K562 (cell line): ENCODE measurements at places on chromosomes 3 and 15.
A peak's percentile ranks its signal among the peaks of the same experiment; 100 is the strongest.

DNA sequence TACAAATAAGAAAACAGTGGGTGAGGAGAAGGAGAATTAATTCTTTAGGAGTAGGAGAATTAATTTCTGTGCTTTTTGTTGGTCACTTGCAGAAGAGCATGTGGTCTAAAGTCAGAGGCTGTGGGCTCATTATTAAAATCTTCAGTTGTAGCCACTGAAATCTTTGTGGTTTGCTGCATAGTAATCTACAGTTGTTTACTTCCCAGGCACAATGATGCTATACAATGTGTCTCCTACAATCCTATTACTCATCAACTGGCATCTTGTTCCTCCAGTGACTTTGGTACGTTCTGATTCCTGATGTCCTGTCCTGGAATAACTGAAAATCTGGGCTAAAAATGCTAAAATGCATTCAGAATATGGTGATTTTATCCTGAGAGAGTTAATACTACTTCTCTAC is 21.0 kb downstream of the IFT122 start:
- H3K27ac ChIP-seq, result peak overlapping the region; percentile 99
- H3K4me3 ChIP-seq, result no peak overlapping the region
- H3K27me3 ChIP-seq, result no peaks in the 10 kb centered on the region

DNA sequence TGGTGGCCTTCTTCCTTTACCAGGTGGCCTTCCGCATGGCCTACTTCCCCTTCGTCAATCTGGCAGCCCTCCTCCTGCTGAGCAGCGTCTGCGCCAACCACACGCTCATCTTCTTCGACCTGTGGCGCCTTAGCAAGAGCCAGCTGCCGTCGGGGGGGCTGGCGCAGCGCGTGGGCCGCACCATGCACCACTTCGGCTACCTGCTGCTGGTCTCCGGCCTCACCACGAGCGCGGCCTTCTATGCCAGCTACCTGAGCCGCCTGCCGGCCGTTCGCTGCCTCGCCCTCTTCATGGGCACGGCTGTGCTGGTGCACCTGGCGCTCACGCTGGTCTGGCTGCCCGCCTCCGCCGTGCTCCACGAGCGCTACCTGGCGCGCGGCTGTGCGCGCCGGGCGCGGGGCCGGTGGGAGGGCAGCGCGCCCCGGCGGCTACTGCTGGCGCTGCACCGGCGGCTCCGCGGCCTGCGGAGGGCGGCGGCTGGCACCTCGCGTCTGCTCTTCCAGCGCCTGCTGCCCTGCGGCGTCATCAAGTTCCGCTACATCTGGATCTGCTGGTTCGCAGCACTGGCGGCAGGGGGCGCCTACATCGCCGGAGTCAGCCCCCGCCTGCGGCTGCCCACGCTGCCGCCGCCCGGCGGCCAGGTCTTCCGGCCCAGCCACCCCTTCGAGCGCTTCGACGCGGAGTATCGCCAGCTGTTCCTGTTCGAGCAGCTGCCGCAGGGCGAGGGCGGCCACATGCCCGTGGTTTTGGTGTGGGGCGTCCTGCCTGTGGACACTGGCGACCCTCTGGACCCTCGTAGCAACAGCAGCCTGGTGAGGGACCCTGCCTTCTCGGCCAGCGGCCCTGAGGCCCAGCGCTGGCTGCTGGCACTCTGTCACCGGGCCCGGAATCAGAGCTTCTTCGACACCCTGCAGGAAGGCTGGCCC is 9.9 kb downstream of the DISP2 start:
- peaks cover 9% of the 10 kb centered on the region for H3K4me1 ChIP-seq
- H3K27ac ChIP-seq, result no peak overlapping the region
- no peaks in the 10 kb centered on the region for H3K36me3 ChIP-seq
- no peaks in the 10 kb centered on the region; the same call in 2 of the 3 replicates for H3K27me3 ChIP-seq
- peak; percentile 93 for DNase-seq

DNA sequence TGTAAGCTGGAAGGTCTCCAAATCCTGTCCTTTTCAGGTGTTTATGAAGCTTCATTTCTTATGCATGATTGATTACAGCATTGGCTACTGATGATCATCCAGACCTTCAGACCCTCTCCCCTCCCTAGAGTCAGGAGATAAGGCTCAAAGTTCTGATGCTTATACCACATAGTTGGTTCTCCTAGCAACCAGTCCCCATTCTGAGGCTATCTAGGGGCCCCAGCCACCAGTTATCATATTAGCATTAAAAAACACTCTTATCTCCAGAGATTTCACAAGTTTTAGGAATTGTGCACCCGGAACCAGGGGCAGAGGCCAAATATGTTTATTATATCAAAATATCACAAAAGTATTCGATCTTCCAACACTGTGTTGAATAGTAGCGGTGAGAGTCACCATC is 953.1 kb downstream of the FHIT start:
- H3K4me1 ChIP-seq, result peaks cover 33% of the 10 kb centered on the region; the same call in 2 of the 3 replicates
- no peak overlapping the region for H3K4me3 ChIP-seq
- H3K36me3 ChIP-seq, result no peaks in the 10 kb centered on the region
- DNase-seq, result peak; percentile 44
- no peak overlapping the region; the same call in 1 of the 3 replicates for H3K27ac ChIP-seq

GRCh38 chr15:63370764-63371163 is 10.9 kb downstream of the CA12 start:
- H3K27me3 ChIP-seq, result no peaks in the 10 kb centered on the region
- DNase-seq, result no peak
- H3K4me1 ChIP-seq, result peaks cover 43% of the 10 kb centered on the region
- no peak overlapping the region for H3K4me3 ChIP-seq
- H3K36me3 ChIP-seq, result no peaks in the 10 kb centered on the region
- no peak overlapping the region for H3K27ac ChIP-seq

GRCh38 chr3:95319921-95320494 is 1257.1 kb downstream of the NSUN3 start:
- no peaks in the 10 kb centered on the region for H3K27me3 ChIP-seq
- no peak overlapping the region for H3K4me3 ChIP-seq
- no peak for DNase-seq

DNA sequence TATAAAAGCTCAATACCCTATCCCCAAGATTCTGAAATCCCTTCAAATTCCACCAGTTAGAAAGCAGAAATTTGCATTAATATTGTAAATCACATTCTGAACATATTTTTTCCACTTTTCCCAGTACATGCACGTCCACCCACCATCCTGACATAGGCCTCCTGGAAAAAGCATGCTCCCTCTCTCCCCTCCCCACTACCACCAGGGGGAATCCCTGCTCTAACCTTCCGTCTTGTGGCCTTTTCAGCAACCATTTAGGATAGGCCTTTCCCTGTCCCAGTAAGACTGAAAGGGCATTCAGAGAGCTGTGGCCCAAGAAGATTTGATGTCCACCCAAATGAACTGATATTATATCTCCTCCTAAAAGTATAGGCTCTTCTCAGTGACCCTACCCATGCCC is 182.1 kb downstream of the ARRDC4 start:
- H3K27me3 ChIP-seq, result 0 out of 3 replicates have a peak, but pooled peaks cover 2% of the 10 kb centered on the region
- no peaks in the 10 kb centered on the region for H3K4me1 ChIP-seq
- no peak overlapping the region for H3K27ac ChIP-seq
- H3K4me3 ChIP-seq, result no peak overlapping the region
- H3K36me3 ChIP-seq, result no peaks in the 10 kb centered on the region
- no peak for DNase-seq

DNA sequence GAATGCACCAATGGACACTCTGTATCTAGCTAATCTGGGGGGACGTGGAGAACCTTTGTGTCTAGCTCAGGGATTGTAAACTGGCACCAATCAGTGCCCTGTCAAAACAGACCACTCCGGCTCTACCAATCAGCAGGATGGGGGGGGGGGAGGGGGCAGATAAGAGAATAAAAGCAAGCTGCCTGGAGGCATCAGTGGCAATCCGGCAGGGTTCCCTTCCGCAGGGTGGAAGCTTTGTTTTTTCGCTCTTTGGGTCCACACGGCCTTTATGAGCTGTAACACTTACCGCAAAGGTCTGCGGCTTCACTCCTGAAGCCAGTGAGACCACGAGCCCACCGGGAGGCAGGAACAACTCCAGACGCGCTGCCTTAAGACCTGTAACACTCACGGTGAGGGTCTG is 827.1 kb downstream of the PLOD2 start:
- H3K27me3 ChIP-seq, result no peaks in the 10 kb centered on the region
- H3K4me3 ChIP-seq, result no peak overlapping the region
- no peak for DNase-seq
- H3K4me1 ChIP-seq, result no peaks in the 10 kb centered on the region

DNA sequence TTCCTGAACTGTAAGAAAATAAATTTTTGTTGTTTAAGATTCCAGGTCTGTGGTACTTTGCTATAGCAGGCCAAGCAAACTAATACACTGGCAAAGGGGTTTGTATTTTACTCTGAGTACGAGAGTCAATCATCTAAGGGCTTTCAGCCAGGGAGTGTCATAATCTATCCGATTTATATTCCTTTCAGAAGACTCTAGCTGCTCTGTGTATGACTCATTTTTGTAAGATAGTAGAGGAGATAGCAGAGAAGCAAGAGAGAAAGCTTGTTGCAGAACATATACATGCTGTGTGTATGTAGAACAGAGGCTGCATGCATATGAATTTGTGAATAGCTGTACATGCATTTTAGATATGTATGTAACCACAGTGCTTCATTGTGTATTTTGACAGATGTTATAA is 577.9 kb upstream of the EPHA6 start:
- H3K27me3 ChIP-seq, result no peaks in the 10 kb centered on the region
- H3K4me1 ChIP-seq, result no peaks in the 10 kb centered on the region
- H3K36me3 ChIP-seq, result no peaks in the 10 kb centered on the region
- DNase-seq, result no peak
- H3K4me3 ChIP-seq, result no peak overlapping the region

- no peak overlapping the region for H3K4me3 ChIP-seq
- DNase-seq, result no peak
Measured at GRCh38 chr15:80691575-80691974, 3.5 kb upstream of the ABHD17C start.
